ENCODE measurements at places on chromosomes 16 and 17.

DNA sequence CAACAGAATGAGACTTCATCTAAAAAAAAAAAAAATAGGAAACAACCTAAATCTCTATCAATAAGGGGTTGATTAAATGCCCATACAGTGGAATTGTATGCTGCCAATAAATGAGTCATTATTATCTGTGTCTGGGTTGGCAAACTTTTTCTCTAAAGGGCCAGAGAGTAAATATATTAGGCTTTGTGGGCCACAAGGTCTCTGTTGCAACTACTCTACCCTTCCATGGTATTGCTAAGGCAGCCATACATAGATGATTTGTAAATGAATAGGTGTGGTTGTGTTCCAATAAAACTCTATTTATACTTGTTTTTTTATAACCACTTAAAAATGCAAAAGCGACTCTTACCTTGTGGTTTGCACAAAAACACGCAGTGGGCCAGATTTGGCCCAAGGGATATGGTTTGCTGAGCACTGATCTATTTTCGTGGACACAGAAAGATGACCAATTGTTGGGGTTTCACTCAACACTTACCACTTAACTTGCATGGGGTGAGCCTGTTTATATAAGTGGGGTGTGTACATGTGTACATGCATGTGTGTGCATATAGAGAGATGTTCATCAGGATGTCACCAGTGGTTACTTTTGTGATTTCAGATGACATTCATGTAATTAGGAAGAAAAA, 12.4 kb upstream of the IL4R start:
- no peak for DNase-seq

GRCh38 chr16:69378760-69379159, 7.0 kb downstream of the TERF2 start:
- no peak for DNase-seq

GRCh38 chr16:65889533-65889966, 476.9 kb upstream of the CDH5 start:
- DNase-seq = no peak

DNA sequence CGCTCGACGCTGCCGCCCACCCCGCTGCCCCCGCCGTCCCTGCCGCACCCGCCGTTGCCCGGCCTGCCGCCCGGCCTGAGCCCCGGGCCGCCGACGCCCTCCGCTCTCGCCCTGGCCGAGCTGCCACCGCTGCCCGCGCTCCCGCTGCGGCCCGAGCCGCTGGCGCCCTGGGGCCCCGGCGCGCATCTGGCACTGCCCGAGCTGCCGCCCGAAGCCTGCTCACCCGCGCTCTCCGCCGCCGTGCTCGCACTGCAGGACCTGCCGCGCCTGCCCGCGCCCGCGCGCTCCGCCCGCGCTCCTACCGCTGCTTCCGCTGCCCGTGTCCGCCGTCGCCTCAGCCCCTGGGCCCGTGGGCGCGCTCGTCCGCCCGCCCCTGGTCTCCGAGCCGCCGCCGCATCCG, 8.4 kb upstream of the CLDN9 start:
- DNase-seq = peak; percentile 12

GRCh38 chr17:51362811-51363585, 102.7 kb downstream of the UTP18 start:
- no peak for DNase-seq

- DNase-seq = no peak
These were observed 17.8 kb upstream of the KSR1 start for GRCh38 chr17:27438348-27438998.

- DNase-seq = peak; percentile 66
These were observed 723 bp downstream of the TRIM37 start for GRCh38 chr17:59105852-59106462.

- DNase-seq = no peak
These were observed 37.2 kb upstream of the PIK3R6 start for GRCh38 chr17:8904686-8905085.

- no peak for DNase-seq
These were observed 33.8 kb downstream of the GTF3C1 start for GRCh38 chr16:27515874-27516353.

DNA sequence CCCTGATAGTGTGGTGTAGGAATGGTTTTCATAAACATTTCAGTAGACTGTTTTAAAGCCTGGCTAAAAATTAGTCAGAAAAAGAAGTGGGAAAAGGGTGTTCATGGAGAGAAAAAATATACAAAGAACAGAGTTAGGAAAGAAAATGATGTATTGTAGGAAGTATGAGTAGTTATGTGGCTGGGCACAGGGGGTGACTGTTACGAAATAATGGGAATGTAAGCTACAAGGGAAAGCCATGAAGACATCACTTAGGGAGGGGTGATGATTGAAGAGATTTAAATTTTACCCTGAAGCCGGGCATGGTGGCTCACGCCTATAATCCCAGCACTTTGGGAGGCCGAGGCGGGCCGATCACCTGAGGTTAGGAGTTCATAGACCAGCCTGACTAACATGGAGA, 55.3 kb downstream of the NUP88 start:
- DNase-seq = no peak

- DNase-seq = no peak
These were observed 19.6 kb downstream of the GLP2R start for GRCh38 chr17:9845306-9845705.

DNA sequence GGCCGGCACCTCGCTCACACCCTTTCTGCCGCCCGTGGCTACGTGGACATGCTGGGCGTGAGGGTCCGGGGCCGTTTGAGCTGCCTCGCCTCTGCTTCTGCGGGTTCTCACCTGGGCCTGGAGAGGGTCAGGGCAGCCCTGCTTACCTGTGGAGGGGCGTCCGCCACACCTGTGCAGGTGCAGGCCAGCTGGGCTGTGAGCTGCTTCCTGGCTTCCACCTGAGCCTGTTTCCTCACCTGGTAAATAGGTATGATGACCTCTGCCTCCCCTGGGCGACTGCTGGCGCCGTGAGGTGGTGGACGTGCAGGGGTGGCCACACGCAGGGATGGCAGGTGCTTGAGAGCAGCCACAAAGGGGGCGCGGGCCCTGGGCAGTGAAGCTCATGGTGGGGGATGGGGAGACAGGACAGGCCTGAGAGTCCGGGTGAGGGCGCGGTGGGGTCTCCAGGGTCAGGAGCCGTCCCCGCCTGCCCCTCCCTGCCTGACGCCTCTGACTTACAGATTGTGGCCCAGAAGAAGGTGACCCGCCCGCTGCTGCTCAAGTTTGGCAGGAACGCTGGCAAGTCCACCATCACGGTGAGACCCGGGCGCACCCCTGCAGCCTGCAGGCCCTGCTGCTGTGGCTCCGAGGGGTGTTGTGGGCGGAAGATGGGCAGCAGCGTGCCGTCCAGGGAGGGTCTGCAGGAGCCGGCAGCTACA, 7.8 kb downstream of the CPNE7 start:
- DNase-seq = no peak

DNA sequence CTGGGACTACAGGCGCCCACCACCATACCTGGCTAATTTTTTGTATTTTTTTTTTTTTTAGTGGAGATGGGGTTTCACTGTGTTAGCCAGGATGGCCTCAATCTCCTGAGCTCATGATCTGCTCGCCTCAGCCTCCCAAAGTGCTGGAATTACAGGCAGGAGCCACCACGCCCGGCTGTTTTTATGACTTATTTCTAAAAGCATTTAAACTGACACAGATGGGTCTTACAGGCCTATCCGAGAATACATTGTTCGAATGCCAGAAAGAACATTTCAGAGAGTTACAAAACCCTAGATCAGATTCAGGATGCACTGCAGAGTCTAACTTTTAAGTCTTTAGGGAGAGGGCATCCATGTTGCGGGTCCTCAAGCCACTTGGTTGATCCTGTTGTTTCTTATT, 234.7 kb upstream of the MAF start:
- no peak for DNase-seq

GRCh38 chr17:6489016-6489550, 44.8 kb downstream of the PIMREG start:
- no peak for DNase-seq

DNA sequence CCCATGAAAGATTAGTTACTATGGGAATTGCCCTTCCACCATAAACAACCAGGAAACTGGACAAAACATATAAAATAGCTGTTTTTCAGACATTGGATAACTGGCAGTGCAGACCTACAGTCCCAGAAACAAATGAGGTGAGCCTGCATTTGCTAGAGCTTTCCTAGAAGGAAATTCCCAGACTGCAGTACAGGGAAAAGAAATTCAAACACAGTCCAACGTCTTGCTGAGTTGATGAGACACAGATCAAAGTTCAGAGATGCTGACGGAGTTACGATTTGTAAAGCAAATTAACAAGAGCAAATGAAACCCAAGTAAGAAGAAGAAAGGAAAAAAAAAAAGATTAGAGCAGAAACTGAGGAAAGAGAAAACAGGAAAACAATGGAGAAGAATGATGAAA, 41.3 kb upstream of the MNT start:
- DNase-seq = no peak

DNA sequence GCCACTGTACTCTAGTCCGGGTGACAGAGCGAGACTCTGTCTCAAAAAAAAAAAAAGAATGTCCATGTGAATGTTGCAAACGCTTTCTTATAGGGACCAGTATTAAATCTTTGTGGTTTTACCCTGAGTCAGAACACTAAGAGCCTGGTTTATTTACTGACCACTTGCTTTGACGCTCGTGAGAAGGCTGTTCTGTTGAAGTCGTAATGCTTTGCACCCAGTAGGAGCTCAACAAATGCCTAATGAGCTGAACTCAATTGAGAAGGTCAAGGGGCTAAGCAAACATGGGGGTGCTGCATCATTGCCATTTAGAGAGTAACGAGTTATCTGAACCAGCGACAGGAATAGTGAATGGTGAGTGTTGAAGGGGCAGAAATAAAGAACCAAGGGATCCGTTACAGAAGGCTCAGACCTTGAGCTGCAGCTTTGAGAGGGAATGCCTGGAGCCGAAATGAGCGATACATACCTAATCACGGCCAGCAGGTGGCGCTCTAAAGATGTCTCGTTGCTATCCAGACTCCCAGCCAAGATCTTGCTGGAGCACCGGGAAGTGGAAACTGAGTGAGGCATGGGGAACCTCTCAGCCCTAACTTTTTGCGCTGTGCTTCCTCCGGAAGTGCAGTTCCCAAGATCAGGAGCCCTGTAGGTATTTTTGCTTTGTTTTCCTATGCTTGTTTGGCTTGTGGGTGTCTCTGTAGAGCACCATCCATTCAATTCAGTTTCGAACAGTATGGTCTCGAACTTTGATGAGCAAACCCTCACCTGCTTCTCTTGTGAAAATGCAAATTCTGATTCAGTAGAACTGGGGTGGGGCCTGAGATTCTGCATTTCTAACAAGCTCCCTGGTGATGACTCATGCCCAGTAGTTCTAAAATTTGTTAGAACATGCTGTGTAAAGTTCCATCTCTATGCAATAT, 12.6 kb upstream of the RNF222 start:
- DNase-seq = peak; percentile 69

DNA sequence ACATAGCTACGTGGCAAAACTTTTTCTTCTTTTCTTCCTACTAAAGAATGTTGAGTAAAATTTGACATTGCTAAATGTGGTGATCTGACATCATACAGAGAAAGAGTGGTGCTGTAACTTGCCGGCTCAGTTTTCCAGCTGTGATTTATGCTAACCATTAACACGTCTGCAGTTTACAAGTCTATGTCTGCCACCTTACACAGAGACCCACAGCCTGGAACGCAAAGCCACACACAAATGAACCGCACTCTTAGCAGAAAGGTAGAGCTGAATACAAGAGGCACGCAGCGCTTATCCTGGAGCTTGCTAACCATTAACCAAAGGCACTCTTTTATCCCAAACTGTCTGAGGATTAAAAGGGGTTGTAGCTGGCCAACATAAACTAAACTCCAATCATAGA, 31.9 kb downstream of the CACNG1 start:
- no peak for DNase-seq

- no peak for DNase-seq
These were observed 73.5 kb downstream of the GTF3C1 start for GRCh38 chr16:27476240-27476639.

DNA sequence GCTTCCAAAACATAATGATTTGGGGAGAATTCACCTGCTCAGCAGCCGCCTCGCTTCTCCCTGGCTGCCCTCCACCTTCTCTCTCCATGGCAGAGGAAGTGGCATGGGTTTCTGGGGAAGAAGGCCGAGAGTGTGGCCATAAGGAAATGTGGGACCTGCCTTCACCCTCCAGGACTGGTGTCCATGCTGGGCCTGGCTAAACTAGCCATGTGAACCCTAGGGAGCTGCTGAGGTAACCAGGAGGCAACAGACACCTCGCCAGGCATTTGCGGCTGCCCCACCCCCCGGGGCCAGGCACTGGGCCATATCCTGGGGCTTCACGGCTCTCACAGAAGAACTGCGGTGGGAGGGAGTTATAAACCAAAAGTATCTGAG, 9.9 kb upstream of the CMTM4 start:
- DNase-seq = no peak

- DNase-seq = no peak
These were observed 32.1 kb downstream of the TOM1L1 start for GRCh38 chr17:54932711-54933110.

DNA sequence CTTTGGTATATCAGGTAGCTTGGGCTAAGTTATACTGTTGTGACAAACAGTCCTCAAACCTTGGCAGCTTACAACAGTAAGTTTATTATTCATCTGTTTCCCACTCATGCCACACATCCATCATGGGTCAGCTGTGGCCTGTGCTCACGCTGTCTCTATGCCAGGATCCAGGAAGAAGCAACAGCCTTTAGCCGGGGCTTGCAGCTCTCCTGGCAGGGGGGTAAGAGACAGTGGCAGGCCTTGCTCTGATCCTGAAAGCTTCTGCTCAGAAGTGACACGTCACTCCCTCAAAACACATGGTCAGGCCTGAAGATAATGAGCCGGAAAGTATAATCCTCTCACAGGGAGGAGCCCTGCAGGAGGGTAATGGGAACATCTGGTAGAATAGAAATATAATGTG, 377.6 kb downstream of the CPPED1 start:
- no peak for DNase-seq

DNA sequence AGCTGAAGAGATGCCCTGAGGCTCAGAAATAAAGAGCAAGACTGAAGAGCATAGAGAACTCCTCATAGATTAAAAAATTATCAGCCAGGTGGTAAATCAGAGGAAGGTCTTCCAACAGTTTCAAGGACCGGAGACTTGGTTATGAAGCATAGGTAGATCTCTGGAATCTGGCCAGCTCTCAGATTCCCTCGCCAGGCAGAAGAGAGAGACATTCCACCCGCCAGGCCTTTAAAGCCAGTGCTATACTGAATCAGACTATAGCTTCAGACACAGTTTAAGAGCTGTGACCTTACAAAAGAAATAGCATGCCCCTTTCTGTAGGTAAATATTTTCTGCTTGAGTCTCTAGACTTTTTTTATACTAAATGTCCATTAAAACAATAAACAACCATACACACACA, 70.3 kb downstream of the NFATC3 start:
- no peak for DNase-seq

DNA sequence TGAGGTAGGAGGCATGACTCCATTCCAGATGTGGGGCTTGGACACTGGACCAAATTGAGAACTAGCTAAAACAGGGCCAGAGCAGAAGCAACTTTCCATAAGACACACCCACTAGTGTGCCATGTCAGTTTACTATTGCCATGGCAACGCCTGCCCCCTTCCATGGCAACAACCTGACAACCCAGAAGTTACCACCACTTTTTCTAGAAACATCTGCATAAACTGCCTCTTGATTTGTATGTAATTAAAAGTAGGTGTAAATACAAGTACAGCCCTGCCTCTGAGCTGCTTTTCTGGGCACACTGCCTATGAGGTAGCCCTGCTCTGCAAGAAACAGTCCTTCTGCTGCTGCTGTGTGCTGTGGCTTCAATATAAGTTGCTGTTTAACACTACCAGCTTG, 19.5 kb upstream of the SCNN1B start:
- DNase-seq = no peak

GRCh38 chr17:27810902-27811557, 10.7 kb upstream of the NOS2 start:
- no peak for DNase-seq

- DNase-seq = no peak
These were observed 16.3 kb downstream of the NACA2 start for GRCh38 chr17:61574542-61575351.

- DNase-seq = no peak
These were observed 9.4 kb downstream of the CETP start for GRCh38 chr16:56970934-56971767.

Measured in activated naive CD4-positive, alpha-beta T cell (primary cell).